ENCODE measurements at places on chromosomes 3 and 15.

DNA sequence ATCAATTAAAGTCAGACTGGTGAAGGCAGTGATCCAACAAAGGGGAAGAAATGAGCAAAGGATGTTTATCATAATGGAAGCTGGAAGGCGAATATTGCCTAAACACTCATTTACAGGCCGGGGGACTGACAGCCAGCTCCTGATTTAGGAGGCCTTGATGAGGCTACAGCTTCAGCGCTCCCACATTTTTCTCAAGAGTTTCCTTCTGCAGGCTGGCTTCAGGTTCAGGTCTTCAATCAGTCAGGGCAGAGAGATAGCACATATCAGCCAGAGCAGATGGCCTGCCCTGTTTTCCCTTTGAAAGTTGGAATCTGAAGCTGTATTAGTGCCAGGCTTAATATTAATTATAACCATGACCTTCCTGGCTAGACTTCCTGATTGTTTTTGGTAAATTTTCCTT, 218.9 kb downstream of the SV2B start:
- H3K36me3 ChIP-seq, result no peaks in the 10 kb centered on the region
- no peak for DNase-seq
- no peak overlapping the region for H3K27ac ChIP-seq
- peaks cover 6% of the 10 kb centered on the region for H3K4me1 ChIP-seq

DNA sequence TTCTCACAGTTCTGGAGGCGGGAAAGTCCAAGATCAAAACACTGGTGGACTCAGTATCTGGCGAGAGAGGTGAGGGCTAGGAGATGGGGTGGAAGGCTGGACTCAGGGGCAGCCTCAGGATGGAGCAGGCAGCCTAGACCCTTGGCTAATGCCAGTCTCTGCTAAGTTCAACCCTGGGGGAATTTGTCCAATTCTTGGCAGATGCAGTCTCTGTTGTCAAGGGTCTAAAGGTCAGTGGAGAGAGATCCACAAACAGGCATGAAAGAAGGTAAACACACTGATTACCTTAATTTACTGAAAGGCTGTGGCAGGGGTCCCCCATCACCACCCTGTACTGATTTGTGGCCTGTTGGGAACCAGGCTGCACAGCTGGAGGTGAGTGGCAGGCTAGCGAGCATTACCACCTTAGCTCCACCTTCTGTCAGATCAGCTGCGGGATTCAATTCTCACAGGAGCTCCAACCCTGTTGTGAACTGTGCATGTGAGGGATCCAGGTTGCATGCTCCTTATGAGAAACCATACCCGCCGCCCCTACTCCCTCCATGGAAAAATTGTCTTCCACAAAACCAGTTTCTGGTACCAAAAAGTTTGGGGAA, 32.5 kb upstream of the RHCG start:
- peaks cover 3% of the 10 kb centered on the region for H3K27me3 ChIP-seq
- H3K36me3 ChIP-seq, result no peaks in the 10 kb centered on the region
- no peak overlapping the region for H3K4me3 ChIP-seq
- no peak overlapping the region for H3K27ac ChIP-seq
- DNase-seq, result no peak
- peaks cover 6% of the 10 kb centered on the region for H3K4me1 ChIP-seq

- H3K4me3 ChIP-seq, result no peak overlapping the region
- DNase-seq, result no peak
- H3K27me3 ChIP-seq, result no peaks in the 10 kb centered on the region
- H3K36me3 ChIP-seq, result peaks cover 3% of the 10 kb centered on the region
- no peak overlapping the region for H3K27ac ChIP-seq
Measured at GRCh38 chr3:51751287-51751686, 27.8 kb downstream of the IQCF6 start.

DNA sequence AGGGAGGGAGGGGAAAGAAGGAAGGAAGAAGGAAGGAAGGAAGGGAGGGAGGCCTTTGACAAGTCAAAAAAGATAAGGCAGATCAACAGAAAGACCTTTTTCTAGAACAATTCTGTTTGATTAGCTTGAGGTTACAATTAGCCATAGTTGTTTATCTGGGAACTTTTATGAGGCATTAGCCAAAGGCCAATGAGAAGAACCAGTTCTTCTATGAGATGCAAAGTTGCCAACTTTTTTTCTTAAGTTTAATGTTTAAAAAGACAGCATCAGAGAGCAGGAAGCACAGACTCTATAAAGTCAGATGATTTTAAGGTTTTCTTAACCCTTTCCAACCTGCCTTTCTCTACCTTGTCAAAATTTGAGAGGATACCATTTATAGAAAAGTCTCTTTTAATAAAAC, 301.3 kb upstream of the NR2F2 start:
- H3K27me3 ChIP-seq, result no peaks in the 10 kb centered on the region
- peaks cover 6% of the 10 kb centered on the region for H3K4me1 ChIP-seq
- peaks cover 2% of the 10 kb centered on the region for H3K36me3 ChIP-seq

DNA sequence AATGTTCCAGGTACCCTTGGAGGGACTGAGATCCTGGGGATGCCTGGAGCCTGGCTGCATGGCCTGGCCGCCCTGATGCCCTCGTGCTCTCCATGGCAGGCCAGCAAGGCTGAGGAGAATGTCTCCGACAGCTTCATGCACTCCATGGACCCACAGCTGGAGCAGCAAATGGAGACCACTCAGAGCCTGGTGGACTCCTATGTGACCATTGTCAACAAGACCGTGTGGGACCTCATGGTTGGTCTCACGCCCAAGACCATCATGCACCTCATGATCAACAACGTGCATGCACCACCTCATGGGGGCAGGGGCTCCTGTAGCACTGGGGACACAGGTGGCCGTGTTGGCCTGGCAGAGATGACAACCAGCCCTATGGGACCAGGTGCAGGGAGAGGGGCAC, 19.7 kb downstream of the GOLGA6A start:
- H3K27ac ChIP-seq, result no peak overlapping the region
- no peaks in the 10 kb centered on the region for H3K4me1 ChIP-seq
- no peaks in the 10 kb centered on the region for H3K36me3 ChIP-seq

DNA sequence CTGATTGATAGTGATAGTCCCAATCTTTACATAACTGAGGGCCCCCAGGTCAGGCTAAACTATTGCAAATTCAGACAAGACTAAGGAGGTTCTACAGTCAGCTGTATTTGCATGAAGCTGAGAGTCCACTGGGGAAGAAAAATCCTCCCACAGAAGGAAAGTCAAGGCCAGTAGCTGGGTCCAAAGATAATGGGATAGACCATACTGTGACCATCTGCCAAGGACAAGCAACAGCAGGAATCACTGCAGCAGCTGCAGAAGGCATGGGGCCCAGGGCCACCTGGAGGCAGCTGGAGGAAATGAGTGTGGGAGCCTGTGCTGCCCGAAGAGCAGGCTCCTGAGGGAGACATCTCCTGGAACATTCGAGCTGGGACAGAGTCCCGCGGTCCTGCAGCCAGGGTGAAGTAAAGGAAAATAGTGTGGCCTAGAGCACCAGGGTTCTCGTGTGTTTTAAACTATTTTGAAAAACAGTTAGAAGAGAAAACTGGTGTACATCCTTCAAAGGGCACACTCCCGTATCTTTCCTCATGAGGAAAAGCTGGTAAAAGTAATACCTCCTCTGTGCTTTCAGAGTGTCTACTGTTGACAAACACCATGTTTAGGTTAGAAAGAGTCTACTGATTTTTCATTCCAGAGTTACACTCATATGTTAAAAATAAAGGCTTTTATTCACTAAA, 13.2 kb upstream of the TMEM212 start:
- H3K4me3 ChIP-seq, result no peak overlapping the region
- H3K4me1 ChIP-seq, result peaks cover 34% of the 10 kb centered on the region
- H3K27ac ChIP-seq, result no peak overlapping the region
- DNase-seq, result peak; percentile 36

DNA sequence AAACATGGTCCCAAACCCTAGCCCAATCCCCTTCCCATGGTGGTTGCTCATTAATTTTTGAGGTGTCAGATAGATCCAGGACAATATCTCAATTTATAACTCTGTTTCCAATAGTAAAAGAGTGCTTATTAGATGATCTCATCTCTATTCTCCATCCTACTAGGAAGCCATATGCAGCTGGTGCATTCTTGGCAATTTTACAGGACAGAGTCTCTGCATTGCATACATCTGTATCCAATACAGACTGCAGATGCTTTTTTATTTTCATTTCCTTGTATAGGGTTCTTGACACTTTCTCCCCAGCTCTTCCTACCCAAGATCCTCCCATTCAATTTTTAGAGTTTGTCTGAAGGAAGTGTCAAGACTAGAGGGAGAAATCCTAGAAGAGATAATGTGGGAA, 194.8 kb upstream of the DPH6 start:
- H3K4me1 ChIP-seq, result no peaks in the 10 kb centered on the region
- no peak overlapping the region for H3K4me3 ChIP-seq
- no peaks in the 10 kb centered on the region for H3K36me3 ChIP-seq
- no peaks in the 10 kb centered on the region for H3K27me3 ChIP-seq

DNA sequence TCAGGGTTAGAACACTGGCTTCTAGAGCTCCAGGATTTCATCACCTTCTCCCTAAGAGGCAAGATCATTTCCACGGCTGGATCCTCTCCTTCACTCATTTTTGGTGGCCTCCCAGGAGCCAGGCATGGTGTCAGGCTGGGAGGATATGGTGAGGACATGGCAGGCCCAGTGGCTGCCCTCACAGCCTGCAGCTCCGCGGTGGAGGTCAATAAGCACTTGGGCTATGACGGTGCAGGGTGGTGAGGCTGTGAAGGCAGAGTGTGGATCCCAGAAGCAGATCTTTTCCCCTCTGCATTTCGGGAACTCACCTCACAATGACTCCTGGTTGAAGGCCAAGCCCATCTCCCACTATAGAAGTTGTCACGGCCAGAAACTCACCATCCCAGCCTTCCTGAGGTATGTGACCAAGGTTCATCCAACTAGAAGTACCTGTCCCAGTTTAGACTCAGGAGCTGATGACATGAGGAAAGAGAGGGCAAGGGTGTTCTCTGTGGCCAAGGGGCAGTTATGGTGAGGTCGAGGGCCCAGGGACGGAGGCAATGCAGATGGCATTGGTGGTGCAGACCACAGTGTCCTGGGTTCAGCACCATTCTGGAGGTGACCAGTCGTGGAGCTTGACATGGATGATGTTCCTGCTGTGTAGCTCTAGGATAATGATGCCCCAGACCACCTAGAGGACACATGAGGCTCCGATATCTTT, 100.1 kb upstream of the SMAD3 start:
- H3K36me3 ChIP-seq, result no peaks in the 10 kb centered on the region
- no peaks in the 10 kb centered on the region for H3K4me1 ChIP-seq
- H3K4me3 ChIP-seq, result no peak overlapping the region

GRCh38 chr3:23762214-23762613, 43.5 kb upstream of the UBE2E1 start:
- H3K4me1 ChIP-seq, result peaks cover 1% of the 10 kb centered on the region
- H3K4me3 ChIP-seq, result no peak overlapping the region
- no peak overlapping the region for H3K27ac ChIP-seq
- H3K27me3 ChIP-seq, result peaks cover 13% of the 10 kb centered on the region
- DNase-seq, result no peak

- no peak overlapping the region for H3K27ac ChIP-seq
- no peaks in the 10 kb centered on the region for H3K4me1 ChIP-seq
- DNase-seq, result no peak
- peaks cover 3% of the 10 kb centered on the region for H3K27me3 ChIP-seq
- H3K4me3 ChIP-seq, result no peak overlapping the region
Measured at GRCh38 chr15:39200586-39200985, 380.3 kb upstream of the THBS1 start.

DNA sequence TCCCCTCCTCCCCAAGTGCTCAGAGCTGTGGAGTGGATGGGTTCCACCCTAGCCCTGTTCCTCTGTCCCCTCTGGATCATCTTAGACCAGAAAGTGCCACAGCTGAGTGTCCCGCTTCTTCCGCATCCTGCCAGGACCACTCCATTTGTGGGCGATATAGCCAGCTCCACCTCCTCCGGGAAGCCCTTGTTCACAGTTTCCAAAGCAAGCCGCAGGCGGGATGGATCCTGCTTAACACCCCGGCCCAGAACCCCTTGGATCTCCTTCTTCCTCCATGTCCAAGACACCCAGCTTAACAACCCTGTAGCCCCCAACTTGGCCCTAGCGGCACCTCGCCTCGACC, 490 bp upstream of the ALAS1 start:
- no peaks in the 10 kb centered on the region for H3K27me3 ChIP-seq
- DNase-seq, result no peak
- peaks cover 5% of the 10 kb centered on the region for H3K36me3 ChIP-seq
- peak overlapping the region; percentile 98 for H3K4me3 ChIP-seq

GRCh38 chr3:107206141-107206540, 171.1 kb upstream of the CCDC54 start:
- DNase-seq, result no peak
- peaks cover 16% of the 10 kb centered on the region for H3K4me1 ChIP-seq
- no peak overlapping the region for H3K27ac ChIP-seq
- H3K36me3 ChIP-seq, result no peaks in the 10 kb centered on the region
- H3K27me3 ChIP-seq, result no peaks in the 10 kb centered on the region
- no peak overlapping the region for H3K4me3 ChIP-seq

DNA sequence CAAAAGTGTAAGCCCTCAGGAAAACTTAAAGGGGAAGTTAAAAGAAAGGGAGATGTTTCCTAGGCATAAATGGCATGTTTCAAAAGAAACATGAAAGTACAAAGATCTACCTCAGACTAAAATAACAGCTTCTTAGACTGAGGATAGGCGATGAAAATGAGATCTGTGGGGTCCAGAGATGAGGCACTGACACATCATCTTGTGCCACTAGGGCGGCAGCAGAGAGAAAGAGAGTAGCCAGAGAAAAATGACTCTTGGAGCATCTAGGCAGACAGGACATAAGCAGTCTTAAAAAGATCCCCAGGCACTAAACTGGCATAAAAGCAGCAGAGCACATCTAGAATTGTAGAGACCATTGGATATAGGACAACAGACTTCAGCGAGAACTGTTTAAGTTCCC, 42.5 kb upstream of the RFX7 start:
- H3K4me3 ChIP-seq, result no peak overlapping the region
- DNase-seq, result no peak
- H3K27ac ChIP-seq, result no peak overlapping the region
- H3K36me3 ChIP-seq, result no peaks in the 10 kb centered on the region
- H3K4me1 ChIP-seq, result no peaks in the 10 kb centered on the region

DNA sequence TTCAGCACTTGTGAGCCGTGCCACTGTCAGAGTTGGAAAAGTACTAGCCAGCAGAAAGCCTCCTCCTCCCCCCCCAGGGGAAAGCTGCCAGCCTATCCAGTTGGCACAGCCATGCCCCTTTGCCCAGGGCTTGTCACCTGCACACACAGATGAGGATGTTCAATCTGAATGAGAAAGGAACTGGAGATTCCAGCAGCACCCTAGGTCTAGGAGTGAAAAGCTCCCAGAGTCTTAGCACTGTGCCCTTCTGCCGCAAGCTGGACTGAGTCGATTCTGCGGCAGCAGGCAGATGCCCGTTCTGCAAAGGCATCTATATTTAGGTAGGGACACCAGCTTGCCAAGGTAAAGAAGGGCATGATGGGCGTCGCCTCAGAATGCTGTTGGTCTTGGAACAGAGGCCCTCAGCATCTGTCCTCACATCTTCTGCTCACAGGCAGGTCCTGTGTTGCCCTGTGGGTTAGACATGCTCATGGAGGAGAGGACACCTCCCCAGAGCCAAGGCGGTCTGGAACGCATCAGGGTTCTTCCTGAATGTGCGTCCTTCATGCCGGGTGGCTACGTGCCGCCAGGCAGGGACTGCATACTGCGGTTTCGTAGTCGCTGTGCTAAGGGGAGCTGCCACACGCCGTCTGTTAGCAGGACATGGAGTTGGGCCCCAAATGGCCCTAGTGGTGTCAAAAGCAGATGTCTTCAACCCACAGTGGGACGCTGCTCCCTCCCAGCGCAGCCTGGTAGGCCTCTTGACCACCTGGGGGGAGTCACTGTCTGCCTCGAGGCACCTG, 109.5 kb downstream of the VGLL4 start:
- no peak overlapping the region for H3K4me3 ChIP-seq
- peaks cover 10% of the 10 kb centered on the region for H3K4me1 ChIP-seq
- H3K36me3 ChIP-seq, result no peaks in the 10 kb centered on the region
- no peaks in the 10 kb centered on the region for H3K27me3 ChIP-seq
- H3K27ac ChIP-seq, result no peak overlapping the region

- no peak overlapping the region for H3K4me3 ChIP-seq
- no peaks in the 10 kb centered on the region for H3K27me3 ChIP-seq
- H3K36me3 ChIP-seq, result no peaks in the 10 kb centered on the region
Measured at GRCh38 chr3:181555681-181556080, 156.0 kb upstream of the SOX2 start.
